ENCODE measurements at places on chromosomes 16 and 17.

GRCh38 chr17:64599187-64599676 lies 62.9 kb downstream of the SMURF2 start:
- DNase-seq = peak; percentile 28

DNA sequence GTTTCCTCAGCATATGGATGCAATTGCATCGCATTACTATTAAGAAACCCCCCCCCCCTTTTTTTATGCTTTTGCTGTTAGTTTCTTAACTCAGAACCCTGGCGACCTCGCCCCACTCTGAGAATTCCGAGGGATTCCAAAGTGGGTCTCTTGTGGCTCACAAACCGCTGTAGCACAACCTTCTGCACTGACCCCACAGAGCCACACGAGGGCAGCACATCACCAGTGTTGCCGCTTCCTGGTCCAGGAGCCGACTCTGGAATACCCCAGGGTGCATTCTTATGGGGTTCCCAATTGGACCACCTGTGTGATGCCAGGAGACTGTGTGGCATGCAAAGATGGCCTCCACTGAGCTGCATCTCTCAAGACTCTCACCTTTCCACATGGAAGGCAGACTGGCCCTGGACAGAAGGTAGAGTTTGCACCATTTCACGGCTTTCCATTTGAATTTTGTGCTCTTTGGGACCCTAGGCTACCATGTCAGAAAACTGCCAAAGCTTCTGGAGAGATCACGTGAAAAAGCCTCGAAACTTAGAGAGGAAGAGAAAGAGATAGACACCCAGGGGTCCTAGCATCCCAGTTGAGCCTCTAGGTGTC lies 432.7 kb upstream of the ASIC2 start:
- DNase-seq = no peak

DNA sequence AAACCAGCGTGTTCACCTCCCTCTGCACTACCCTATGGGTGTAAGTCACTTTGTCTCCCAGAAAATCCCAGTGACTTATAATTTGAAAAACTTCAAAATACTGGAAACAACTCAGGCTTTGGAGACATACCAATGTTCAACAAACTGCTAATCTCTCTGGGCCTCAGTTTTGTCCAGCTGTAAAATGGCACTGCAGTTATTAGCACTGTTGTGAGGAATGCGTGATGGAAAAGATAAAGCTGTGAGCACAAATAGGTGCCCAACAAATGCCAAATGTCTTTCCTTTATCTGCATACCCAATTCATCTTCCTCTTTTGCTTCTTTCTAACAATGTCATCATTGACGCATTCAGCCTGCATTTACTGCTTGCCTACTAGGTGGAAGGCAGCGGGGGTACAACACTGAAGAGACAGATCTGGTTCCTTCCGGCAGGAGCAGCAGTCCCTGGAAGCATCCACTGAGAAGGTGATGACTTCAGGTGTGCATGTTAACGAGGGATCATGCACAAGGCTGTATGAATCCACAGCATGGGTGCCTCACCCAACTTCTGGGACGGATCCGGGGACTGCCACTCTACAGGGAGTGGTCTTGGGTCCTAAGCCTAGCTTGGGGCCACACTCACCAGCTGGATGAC lies 63.4 kb downstream of the CYTH1 start:
- DNase-seq = no peak

- DNase-seq = no peak
These were observed 6.3 kb downstream of the TBC1D16 start for GRCh38 chr17:80029258-80029974.

- DNase-seq = no peak
These were observed 622 bp upstream of the CCL16 start for GRCh38 chr17:35981908-35982330.

GRCh38 chr17:22277595-22277994 lies 585.3 kb downstream of the KCNJ18 start:
- no peak for DNase-seq

DNA sequence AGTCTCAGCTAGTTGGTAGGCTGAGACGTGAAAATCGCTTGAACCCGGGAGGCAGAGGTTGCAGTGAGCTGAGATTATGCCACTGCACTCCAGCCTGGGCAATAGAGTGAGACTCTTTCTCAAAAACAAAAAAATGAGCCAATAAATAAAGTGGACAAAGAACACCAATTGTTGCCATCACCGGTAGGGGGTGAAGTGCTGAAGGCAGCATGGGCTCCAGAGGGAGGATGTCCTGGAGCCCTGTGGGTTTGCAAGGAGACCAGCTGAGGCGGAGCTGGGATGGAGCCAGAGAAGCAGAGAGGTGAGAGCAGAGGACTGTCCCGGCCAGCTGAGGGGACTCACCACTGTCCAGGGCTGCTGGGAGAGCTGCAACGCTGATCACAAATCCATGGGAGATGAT lies 13.8 kb downstream of the CHST6 start:
- DNase-seq = no peak

DNA sequence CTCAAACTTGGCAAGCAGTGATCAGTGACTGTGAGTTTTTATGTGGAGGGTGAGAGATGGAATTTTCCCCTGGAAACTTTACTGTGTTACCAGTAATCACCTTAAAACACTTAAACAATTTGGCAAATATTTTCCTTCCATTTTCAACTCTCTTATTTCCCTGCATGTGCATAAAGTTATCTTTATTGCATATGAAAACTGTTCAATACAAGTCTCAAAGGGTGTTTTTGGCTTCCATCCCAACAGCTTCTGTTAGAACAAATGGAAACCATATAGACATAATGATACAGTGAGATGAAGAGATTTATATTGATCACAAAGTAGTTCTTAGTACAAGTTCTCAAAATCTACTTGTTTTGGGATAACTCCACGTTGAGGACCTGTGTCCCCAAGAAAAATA lies 36.4 kb upstream of the TANGO6 start:
- DNase-seq = no peak

GRCh38 chr17:35683591-35683990 lies 47.8 kb upstream of the RASL10B start:
- DNase-seq = no peak

DNA sequence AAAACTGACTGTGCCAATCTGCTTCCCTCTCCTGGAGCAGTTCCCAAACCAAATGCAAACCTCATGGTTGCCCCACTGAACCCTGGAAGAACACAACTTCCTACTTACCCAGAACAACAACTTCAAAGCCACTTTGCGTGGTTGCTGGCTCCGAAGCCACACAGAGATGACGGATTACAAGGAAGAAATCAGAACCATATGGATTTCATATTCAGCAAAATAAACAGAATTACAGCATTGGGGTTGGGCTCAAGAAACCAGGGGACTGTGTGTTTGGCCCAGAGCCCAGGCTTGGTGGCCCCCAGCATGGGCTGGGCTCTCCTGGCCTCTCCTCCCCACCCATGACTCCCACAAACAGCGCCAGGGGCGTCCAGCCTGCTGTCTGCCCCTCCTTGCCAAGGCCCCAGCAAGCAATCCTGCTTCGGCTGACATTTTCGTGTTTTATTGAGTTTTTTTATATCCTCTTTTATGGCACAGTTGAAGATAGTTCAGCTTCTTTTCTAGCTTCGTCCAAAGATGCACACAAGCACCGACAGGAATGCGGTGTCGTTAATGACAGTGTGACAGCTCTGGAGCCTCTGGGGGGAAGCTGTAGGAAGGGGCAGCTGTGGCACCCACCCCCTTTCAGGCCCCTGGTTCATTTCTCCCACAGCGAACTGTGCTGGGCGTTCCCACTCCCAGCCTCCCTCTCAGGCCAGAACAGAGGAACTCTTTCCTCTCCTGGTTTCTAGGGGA lies 137.1 kb downstream of the GAS7 start:
- DNase-seq = no peak

DNA sequence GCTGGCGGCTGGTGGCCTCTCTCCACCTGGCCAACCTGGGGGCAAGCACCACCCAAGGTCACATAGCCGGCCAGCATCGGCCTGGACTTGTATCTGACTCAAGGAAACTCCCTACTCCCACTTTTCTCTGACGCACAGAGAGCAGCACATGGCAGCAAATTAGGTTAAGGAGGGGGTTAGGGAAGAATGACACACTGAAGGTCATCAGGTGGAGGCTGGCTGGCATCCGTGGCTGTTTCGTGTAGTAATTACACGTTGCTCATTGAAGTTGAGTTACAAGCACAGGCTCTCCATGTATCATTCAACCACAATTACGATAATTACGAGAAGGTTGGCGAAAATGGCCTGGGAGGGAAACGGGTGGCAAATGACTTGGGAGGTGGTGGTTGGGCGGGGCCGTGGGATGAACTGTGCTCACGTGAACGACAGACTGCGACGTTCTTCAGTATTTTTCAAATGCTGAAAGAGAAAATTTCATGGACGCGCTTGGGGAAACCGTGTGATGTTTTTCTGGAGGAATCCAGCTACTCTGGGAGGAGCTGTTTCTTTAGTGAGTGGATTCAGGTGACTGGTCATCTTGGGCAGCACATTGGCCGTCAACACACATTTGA lies 4.0 kb upstream of the METRNL start:
- no peak for DNase-seq

GRCh38 chr17:19867329-19868078 lies at the start of gene ULK2:
ULK2 (minus strand) TSS chr17:19867936; CDS start chr17:19867417, 519 bp downstream.
- peak; percentile 33 for DNase-seq

- peak; percentile 40 for DNase-seq
These were observed 40.9 kb downstream of the TMEM235 start for GRCh38 chr17:78272181-78272913.

DNA sequence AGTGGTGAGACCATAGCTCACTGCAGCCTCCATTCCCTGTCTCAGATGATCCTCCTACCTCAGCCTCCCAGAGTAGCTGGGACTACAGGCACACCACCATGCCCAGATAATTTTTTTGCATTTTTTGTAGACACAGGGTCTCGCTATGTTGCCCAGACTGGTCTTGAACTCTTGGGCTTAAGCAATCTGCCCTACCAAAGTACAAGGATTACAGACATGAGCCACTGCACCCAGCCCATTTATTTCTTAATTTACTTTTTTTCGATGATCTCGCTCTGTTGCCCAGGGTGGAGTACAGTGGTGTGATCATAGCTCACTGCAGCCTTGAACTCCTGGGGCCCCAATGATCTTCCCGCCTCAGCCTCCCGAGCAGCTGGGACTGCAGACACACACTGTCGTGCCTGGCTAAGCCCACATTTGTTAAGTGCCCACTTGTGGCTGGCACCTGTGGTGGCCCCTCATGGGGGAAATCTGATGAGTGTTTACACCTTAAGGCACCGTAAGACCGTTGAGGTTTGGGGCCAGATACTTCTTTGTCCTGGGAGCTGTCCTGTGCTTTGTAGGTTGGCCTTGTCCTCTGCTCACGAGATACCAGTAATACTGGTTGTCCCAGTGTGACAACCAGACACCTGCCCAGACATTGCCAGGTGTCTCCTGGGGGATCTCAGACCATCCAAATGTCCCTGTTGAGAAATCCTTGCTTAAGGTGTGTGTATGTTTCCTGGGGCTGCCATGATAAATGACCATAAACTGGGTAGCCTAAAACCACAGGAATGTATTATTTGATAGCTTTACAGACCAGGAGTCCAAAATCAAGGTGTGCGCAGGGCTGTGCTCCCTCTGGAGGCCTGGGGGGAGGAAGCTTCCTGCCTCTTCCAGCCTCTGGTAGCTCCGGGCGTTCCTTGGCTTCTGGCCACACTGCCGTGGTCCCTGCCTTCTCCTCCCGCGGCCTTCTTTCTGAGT lies 141.4 kb upstream of the GSE1 start:
- no peak for DNase-seq

- peak; percentile 63 for DNase-seq
These were observed 6.4 kb downstream of the THRA start for GRCh38 chr17:40068917-40069750.

DNA sequence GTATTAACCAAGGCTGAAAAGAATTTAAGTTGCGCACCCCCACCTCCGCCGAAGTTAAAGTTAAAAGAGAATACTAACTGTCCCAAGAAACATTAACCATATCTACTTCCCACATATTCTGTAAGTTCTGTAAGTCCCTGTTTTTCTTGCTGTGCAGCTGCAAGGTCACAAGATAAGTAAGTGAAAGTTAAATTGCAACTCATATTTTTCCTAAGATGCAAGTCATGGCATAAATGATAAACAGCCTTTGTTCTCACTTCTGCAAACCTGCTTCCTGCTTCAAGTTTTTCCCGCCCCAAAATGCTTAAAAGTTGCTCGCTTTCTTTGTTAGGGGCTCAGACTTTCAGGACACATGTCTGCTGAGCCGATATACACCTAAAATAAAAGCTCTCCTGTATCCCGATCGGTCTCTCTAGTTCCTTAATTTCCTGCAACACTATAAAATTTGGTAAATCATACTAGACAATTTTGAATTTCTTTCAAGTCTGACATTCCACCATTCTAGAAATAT lies 32.6 kb upstream of the ABCA9 start:
- no peak for DNase-seq

- no peak for DNase-seq
These were observed 113.5 kb upstream of the CCL2 start for GRCh38 chr17:34141590-34141989.

DNA sequence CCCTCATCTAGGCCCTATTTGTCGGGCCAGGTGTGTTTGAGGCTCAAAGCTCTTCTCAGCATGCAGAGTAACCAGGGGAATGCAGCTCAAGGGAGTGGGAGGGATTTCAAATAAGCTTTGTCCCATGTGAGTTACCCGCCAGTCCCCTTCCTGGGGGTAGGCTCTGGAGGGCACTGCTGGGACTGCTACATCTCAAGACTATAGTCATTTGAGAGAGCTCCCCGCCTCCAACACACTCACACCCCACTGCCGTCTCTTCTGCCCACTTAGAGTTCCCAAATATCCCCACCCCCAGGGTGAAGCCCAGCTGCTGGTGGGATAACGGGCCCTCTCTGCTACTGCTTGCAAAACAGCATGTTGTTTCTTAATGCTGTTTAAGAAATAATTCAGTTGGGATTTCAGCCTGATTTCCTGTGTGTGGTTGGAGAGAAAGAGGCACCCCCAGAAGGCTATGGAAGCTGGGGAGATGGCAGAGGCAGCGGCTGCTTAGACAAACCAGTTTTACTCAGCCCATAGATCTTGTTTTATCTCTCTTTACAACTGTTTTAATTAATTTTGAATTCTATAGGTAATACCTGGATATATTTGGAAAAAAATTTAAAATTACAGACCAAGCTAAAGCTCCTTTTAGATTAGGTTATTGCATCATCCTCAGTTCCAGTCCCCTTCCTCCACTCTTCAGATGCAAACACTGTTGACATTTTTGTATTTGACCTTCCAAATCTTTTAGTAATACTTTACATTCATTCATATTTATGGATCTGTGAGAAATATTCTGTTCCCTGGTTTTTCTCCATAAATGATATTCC lies 4.1 kb upstream of the MPO start:
- DNase-seq = no peak

- DNase-seq = no peak
These were observed 92.4 kb upstream of the CDC42EP4 start for GRCh38 chr17:73404246-73404645.

- DNase-seq = no peak
These were observed 187.6 kb downstream of the RPTOR start for GRCh38 chr17:80732268-80732667.

DNA sequence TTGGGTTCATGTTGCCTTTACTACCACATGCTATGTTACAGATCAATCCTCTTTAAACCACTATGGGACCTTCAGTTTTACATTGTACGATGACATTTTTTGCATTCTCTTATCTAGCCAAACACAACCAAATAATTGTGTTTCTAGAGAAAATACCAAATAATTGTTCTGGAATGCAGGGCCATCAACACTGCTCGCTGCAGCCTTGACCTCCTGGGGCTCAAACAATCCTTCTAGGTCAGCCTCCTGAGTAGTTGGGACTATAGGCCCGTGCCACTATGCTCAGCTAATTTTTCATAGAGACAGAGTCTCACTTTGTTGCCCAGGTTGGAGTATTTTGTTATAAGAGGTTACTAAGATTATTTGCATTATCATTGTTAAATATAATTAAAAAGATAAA lies 237.5 kb upstream of the PMFBP1 start:
- DNase-seq = no peak
